ENCODE measurements at places on chromosomes 12 and 14.

- no peak for DNase-seq
Measured at GRCh38 chr12:64998371-64999147, 122.5 kb downstream of the WIF1 start.

DNA sequence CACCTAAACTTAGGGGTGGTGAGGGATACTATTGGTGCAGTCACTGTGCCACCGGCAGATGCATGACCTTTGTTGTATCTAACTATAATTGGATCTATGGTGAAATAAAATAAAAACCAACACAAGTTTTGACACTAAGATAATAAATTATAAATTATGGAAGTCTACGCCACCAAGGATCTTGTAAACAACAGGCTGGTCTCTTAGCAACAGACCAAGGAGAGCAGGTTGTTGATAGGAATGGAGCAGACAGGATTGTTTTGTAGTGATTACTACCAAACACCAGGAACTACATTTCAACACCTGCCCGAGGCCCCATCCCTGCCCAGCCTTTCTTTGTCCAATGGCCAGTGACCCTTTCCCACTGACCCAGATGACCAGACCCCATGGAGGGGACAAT, 1178.0 kb downstream of the VRK1 start:
- no peak for DNase-seq

DNA sequence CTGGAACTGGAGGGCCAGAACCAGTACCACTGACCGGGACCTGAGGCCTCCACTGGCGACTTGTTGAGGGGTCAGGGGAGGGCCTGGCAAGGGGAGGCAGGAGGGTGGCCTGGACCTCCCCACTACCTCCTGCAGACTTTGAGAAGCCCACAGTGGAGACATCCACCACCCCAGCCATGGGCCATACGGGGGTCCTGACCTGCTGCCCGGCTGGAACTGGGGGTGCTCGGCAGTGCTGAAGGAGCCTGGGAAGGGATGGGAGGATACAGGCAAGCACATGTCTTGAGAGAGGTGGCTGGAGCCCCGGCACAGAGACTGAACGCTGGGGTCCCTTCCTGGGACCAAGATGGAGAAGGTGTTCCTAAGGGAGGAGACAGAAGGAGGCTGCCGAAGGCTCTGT, 14.3 kb downstream of the NGB start:
- no peak for DNase-seq

GRCh38 chr12:98532687-98533304, 17.4 kb downstream of the TMPO start:
- no peak for DNase-seq

DNA sequence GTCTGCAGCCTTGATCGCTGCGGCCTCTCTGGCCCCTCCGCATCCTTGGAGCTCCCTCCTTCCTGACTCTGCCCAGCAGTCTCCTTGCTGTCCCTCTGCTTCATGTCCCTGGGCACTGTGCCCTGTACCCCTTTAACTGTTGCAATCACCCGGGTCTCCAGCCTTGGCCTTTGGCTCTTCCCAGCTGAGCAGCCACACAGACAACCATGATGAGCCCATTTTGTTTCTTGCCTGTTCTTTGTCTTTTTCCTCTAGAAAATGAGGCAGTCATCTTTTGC, 40.6 kb upstream of the MEG3 start:
- DNase-seq = no peak

- DNase-seq = no peak
Measured at GRCh38 chr14:76672123-76672522, 89.1 kb upstream of the VASH1 start.

DNA sequence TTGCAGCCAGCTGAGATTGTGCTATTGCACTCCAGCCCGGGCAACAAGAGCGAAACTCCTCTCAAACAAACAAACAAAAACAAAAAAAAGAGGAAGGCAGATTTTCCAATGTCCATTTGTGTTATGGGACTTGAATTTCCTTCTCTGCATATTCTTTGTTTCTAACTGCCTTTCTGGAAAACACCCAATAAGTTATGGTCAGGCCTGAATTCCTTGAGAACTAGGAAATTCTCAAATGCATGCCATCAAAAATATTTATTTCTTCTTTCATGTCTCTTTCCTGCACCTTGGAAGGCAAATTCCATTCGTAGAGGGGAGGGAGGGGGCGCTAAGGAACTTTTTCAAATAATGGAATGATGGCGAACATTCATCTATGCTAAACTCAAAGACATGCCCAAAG, 117.6 kb upstream of the TMCC3 start:
- DNase-seq = no peak

DNA sequence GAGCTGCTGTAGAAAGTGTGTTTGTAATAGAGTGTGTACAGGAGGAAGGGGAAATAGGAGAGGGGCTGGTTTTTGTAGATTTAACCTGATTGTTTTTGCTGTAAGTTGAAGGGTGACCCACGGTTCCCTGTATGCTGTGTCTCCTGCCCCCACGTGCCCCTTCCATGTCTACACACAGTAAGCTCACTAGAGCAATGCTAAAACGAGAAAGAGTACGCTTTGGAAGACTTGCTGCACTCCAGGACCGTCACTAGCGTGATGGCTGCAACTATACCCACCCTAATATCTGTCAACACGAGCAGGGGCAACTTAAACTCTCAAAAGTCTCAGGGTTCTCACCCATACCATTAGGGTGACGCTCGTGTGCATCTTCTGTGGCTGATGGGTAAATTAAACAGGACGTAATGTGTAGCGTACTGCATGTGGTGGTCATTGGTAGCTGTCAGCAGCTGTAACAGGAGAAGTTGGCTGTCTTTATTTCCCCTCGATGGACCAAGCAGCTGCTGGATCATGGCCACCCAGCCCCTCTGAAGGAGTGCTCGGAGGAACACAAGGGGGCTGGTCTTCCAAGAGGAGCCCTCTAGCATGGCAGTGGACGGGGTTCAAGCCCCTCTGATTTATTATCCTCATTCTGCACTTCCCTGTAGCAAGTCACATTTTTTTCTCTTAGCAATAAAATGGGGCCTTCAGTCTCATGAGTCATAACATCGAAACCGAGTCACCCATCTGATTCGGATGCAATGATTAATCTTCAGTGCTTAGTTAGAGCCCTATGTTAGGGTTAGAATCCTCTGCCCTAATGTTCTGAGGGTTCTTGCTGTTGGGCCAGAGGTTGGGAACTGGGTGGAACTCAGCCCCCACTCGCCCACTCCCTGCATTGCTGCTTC, 14.0 kb downstream of the CCND2 start:
- DNase-seq = peak; percentile 55

- no peak for DNase-seq
Measured at GRCh38 chr12:96314723-96315122, 85.5 kb downstream of the CDK17 start.

DNA sequence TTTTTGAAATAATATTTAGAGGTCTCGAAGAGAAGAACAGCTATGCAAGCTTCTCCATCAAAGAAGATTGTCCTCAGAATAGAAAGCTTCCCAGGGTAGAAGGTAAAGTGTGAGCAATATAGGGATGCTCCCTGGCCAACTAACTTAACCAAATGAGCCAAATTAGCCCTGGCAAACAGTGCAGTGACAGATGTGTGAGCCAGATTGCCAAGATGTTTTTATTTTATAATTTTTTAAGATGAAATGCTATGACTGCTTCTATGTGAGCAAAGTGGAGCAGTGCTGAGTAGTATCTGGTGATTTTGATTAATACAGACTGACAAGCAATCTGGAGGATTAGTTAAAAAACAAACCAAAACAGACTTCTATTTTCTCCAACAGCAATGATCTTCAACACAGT, 202.1 kb downstream of the NOVA1 start:
- DNase-seq = no peak

- DNase-seq = no peak
Measured at GRCh38 chr14:70934502-70935134, 27.4 kb downstream of the PCNX1 start.

DNA sequence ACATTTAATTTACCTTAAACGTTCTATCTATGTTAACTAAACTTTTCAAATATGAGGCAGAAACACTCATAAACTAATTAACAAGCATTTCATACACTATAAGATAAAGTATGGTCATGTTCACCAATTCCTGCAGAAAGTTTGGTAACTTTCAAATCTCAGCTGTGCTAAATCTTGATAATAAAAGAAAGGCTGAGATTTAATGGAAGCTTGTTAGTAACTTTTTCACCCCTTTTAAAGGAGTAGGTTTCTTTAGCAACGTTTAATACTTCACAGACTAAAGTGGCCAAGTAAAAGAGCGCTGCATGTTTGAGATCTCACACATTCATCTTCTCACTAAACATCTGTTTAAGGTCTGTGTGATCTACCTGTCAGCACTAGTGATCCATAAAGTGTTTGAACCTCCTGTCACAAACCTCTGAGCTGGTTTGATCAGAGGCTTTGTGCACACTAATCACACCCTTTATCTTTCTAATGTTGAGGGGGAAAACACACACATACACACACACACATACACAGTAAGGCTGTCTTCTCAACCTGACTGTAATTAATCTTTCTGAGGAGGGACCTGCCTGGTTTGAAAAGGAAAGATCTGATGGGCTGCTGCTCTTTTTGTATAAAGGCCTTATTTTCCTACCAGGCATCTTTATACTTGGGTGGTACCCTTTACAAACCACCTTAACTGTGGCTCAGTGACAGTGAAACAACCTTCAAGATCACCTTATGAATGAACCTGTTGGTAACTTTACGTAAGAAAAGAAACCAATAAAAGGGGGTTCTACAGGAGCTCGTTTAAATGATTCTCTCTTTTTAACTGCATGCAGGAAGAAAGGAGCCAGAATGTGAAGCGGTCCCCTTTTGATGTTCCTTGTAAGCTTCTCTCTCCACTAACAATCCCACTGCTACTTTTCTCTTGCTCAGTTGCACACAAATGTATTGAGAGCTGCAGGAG, 244.2 kb downstream of the SOX5 start:
- no peak for DNase-seq

DNA sequence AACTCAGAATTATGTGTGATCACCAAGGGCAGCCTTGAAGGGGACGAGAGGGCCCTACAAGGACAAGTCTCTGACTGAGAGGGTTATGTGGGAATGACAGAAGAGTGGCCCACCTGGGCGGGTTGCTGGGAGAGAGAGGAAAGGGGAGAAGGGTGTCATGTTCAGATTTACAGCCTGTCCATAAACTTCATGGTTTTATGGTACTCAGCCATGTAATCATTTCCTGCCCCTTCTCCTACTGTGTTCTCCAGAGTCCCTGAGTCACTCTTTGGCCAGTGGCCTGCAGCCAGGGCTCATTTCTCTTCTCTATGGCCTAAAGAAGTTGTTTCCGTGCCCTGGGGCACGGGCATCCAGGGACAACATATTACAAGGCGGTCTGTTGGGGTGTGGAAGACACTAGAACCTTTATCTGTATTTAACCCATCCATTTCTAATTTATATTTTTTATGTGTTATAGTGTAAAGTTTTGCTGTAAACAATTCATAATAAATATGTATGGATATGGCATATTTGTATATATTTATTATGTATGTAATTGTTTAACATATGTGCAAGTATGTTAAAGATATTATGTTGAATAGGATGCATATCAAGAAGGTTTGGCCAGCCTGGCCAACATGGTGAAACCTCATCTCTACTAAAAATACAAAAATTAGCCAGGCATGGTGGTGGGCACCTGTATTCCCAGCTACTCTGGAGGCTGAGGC, 26.9 kb downstream of the DDX47 start:
- DNase-seq = no peak

DNA sequence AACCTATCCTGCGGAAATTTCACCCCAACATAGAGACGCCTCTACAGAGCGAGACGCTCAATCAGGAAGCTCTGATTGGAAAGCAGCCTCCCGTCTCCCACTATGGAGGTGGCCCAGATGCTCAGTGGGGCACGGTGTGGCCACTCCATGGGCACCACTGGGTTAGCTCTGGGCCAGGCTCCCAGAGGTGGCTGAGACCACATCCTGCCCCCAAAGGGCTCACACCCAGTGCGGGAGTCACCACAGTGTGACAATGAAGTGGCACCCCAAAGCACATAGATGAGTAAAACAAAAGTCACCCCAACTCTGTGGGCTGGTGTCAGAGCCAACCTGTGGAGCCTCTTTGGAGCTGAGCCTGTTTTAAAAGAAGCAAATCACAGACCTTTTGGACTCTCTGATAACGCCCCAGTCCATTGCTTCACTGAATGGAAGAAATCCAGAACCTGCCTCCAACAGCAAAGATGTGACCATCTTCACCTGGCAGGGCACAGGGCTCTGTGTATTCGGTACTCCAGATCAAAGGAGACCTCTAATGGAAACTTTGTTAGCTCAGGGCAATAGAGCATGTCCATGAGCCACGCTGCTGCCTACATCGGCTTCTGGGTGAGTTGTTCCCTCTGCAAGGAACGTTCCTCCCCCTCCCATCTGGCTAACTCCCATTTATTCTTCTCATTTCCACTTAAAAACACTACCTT, 19.6 kb downstream of the CLMN start:
- DNase-seq = peak; percentile 43

GRCh38 chr12:64411427-64411826, 7.2 kb downstream of the XPOT start:
- no peak for DNase-seq

GRCh38 chr12:129776977-129777667, 126.7 kb downstream of the TMEM132D start:
- DNase-seq = no peak

DNA sequence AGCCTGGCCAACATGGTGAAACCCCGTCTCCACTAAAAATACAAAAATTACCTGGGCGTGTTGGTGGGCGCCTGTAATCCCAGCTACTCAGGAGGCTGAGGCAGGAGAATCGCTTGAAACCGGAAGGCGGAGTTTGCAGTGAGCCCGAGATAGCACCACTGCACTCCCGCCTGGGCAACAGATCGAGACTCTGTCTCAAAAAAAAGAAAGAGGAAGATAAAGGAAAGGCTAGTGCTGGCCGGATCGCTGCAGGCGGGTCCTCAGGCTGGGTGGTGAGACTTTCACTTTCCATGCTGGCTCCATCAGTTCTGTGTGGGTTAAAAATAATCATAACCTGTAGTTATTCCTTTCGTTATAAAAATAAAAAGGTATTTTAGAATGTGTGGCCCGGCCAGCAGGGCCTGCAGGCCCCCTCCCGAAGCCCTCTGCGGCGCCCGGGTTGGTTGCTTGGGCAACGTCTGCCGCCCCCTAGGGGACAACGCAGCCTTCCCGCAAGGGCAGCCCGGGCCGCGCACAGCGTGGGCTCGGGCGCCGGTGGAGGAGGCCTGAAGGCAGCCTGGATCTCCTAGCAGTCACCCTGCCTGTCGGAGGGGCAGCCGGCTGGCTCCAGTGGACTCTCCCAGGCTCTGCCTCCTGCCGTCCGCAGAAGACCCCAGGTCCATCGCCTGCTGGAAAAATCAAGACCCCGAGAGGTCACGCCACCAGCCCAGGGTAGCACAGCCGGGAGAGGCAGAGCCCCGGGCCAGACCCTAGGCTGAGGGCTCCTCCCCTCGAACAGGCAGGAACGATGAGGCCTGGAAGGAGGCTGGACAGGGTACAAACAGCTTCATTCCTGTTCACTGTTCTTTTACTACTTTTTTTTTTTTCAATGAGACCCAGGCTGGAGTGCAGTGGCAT, 5.0 kb upstream of the SLC25A47 start:
- no peak for DNase-seq

GRCh38 chr12:104485651-104486362, 29.1 kb downstream of the CHST11 start:
- DNase-seq = no peak
